Dermis blood vessel endothelial cell (primary cell): ENCODE measurements at places on chromosomes 13 and 19. TPM values are rescaled to one million over a fixed set of nuclear protein-coding genes. Genes with fewer than 3 reads are reported as not detected.

DNA sequence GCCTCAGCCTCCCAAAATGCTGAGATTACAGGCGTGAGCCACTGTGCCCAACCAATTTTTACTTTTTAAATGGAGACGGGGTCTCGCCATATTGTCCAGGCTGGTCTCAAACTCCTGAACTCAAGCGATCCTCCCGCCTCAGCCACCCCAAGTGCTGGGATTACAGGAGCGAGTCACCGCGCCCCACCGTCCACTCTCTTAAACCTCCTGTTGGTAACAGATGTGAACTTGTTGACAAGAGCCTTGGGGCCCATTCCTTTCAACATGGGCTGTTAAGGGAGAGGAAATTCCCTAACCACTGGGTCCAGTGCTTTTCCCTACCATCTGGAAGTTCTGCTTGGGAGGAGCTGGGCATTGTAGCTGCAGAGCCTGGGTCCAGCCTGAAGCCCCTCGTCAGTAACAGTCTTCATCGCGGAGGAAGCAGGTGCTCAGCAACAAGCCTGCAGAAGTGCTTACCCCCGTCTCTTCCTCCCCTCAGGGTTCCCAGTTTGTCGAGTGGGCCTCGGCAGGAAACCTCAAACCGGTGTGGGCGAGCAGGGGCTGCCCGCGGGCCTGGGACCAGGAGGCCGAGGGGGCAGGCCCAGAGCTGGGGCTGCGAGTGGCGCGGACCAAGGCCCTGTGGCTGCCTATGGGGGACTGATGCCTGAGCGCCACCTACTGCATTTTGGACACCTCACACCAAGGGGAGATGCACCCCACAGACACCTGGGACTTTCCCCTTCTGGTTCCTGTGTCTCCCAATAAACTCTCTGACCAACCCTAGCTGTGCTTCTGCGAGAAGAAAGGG lies 4.0 kb upstream of the FLT3LG start:
- DNase-seq, result no peak

DNA sequence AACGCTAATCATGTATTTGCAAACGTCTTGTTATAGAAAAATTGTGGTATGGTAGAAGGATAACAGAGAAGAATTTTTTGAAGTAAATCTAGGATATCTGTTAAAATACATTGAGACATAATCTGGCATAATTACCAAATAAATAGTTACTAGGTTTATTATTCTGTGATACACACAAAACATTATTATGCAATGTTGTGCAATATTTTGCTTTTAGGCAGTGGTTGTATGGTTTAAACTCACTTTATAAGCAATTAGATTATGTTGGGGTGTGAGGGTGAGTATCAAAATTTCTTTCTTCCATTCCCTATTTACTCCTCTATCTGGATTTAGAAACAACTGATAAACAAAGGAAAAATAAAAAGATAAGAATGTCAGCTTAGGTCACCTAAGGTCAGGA lies 385.6 kb downstream of the SLITRK6 start:
- no peak for DNase-seq

- DNase-seq, result peak; percentile 93
These were observed at the start of gene IRS2 for GRCh38 chr13:109786457-109787134. TSS of gene IRS2 (minus strand) at chr13:109786583. CDS start at chr13:109786053, 530 bp downstream.

DNA sequence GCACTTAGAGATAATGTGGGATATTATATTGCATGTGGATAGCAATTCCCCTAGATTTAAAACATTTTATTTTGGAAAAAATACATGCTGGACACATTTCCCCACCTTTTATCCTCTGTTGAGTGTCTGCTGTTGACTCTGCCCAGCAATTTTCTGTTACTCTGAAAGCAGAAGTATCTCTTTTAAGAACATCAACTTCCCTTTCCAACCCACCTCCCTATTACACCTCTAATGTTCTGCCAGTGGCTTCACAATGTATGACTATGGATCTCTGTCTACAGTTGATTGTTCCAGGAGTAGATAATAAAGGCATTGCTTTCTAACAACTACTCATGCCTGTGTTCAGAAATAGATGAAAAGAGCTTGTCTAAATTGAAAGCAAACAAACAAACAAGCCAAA lies 754.8 kb upstream of the SLITRK6 start:
- no peak for DNase-seq

GRCh38 chr13:77810430-77810829 lies 108.2 kb downstream of the EDNRB start:
- DNase-seq, result peak; percentile 71

DNA sequence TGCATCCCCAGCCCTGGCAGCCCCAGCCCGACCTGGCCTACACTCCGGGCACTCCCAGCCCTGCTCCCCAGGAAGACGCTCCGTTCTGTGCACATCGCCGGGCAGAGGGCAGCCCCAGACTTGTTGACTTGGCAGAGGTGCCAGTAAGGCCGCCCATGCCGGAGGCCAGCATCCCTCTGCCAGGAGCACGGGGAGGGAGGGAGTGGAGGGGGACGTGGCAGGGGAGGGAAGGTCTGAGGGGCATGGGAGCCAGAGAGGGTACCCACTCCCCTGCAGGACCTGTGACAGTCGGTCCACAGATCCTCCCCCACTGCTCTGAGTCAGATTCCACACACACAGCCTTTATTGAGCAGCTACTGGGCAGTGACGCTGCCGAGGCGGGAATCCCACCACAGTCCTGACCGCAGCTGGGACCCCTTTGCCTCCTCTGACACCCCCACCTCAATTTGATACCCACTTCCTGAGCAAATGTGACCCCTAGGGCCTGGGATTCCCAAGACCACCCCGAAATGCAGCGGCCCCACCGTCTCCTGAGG lies 1.9 kb upstream of the NKPD1 start:
- no peak for DNase-seq

GRCh38 chr13:61277586-61278276 lies 137.9 kb downstream of the PCDH20 start:
- DNase-seq, result no peak

DNA sequence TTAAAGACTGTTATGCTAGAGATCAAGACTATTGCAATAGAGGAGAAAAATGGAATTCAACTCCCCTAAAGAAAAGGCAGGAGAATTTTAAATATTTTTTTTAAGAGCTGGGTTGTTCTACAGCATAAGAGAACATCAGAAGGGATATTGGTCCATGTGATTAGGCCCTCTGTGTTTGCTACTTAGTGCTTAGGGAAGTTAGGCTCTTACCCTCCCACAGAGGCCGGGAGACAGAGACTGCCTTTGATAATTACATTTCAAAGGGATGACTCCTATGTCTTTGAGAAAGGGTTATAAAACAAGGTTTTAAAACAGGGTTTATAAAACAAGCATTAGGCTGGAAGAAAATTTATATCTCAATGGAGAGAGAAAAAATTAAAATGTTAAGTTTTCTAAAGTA lies 1248.1 kb upstream of the PCDH20 start:
- DNase-seq, result no peak

GRCh38 chr19:41872775-41873647 lies 4.1 kb upstream of the CD79A start:
- DNase-seq, result peak; percentile 79

Gene DCT
- total RNA-seq, result not detected in 2 replicates

Gene ZNF112
- 8.3 and 9.9 TPM in 2 replicates for total RNA-seq

Gene ANKLE1
- 0.68 and 1.5 TPM in 2 replicates for total RNA-seq

Gene CADM4
- total RNA-seq, result 8.7 and 11.9 TPM in 2 replicates

Gene EDDM13
- total RNA-seq, result 0.79 and 0.85 TPM in 2 replicates

Gene NAA16
- total RNA-seq, result 10.0 and 12.8 TPM in 2 replicates

Gene ZNF765
- 14.6 and 19.9 TPM in 2 replicates for total RNA-seq

Gene CBARP
- total RNA-seq, result 2.7 and 2.8 TPM in 2 replicates

Gene CGB5
- not detected in 2 replicates for total RNA-seq

Gene GRK1
- not detected in 2 replicates for total RNA-seq
